ENCODE measurements at places on chromosomes 3 and 15. TPM values are rescaled to one million over a fixed set of nuclear protein-coding genes. Genes with fewer than 3 reads are reported as not detected.

DNA sequence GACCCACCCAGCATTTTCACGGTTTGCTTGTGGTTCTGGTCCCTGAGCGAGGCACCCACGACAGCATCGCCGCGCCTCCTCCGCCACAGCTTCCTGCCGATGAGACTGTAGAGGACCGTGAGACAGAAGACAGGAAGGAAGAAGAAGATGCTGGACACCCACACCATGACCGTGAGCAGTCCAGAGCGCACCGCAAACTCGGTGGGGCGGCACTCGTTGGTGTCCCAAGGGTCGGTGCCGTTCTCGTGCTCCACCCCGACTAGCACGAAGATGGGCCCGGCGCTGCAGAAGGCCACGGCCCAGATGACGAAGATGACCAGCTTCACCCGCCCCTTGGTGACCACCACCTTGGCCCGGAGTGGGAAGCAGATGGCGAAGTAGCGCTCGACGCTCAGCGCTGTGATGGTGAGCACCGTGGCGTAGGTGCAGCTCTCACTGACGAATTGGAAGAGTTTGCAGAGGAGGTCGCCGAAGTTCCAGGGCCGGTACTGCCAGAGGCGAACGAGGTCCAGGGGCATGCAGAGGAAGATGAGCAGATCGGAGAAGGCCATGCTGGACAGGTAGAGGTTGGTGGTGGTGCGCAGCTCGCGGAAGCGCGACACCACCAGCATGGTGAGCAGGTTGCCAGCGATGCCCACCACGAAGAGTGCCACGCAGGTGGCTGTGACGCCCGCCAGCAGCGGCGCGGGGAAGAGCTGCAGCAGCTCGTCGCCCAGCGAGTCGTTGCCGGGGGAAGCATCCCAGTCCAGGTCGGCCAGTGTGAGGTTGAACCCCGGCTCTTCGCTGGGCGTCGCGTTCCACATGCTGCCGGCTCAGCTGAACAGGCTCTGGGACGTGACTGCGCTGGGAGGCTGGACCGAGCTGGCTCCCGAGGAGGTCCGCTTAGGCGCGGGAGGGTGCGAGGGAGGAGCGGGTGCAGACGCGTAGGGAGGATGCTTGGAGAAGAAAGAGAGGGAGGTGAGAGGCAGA lies at the start of gene GHSR:
Gene GHSR (minus strand): TSS at position 846 of the 969 bp plus-strand sequence. CDS start 43 bp downstream, at position 803.
- no peak for DNase-seq

DNA sequence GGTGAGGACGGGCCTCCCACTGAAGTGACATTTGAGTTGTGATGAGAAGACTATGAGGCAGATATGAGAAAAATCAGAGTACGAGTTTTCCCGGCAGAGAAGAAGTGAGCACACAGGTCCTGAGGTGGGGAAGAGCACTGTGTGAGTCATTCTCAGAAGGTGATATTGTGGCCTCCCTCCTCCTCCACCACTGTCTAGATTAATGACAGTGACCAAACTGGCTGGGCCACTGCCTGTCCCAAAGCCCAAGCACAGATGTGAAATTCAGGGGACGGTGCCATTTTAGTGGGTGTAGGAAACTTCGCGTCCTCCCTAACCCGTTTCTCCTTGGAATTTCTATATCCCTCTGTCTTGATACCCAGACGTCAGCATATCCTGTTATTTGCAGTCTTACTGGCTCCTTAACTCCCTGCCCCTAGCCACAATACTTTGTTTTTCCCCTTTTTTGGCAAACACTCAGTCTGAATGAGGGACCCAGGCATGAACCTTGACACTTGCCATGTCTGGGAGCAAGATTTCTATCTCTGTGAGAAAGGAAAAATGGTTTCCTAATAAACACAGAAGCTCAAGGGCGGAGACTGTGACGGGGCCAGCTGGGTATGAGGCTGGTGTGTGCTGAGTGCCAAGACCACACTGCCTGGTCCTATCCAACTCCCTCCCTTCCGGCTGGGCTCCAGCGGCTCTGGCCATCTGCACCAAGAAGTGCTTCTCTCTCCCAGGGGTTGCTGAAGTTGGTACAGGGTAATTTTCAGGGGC lies 15.2 kb downstream of the PRICKLE2 start:
- peak; percentile 56 for DNase-seq

DNA sequence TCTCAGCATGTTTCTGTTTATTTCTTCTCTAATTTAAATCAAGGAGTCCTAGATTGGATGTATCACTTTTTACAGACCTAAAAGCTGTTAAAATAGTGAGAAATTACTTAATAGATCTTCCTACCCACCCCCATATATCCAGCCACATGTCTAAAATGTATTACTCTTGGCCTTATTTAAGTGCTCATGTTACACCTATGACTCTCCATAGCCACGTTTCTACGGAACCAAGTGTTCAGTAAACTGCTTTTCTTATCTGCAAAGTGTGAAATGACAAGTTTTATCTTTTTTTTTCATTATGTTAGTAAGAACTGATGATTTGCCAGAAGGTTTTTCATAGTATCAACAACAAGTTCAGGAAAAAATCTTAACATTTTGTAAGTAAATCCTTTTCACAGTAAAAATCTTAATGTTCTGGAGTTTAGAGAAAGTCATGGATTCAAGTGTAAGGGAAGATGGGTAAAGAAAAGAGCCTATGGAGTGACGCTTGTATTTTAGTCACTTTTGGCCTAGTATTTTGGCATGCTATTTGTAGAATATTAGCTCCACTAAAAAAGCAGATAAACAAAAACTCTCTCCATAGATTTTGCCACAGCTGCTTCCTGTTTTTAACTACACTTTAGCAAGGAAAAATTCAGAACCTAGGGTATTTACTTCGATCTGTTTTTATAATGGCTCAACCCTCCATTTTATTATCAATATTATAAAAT lies 41.2 kb upstream of the IGSF10 start:
- DNase-seq: no peak

GRCh38 chr3:151268267-151269235 lies 9.8 kb downstream of the P2RY14 start:
- DNase-seq: no peak

ARPP21 gene
- not detected for total RNA-seq

POPDC2 gene
- total RNA-seq: 0.16 TPM

MCTP2 gene
- total RNA-seq: 20.0 TPM

ISY1 gene
- total RNA-seq: 24.2 TPM

Measured in HT-29 (cell line).